ENCODE measurements at places on chromosomes 1 and 21. TPM values are rescaled to one million over a fixed set of nuclear protein-coding genes. Genes with fewer than 3 reads are reported as not detected.

Gene RASSF5
- total RNA-seq = 11.8 TPM

Gene PTGFRN
- 62.0 TPM for total RNA-seq

Gene KIF2C
- total RNA-seq = 0.40 TPM

Gene HPCAL4
- total RNA-seq = 7.8 TPM
